ENCODE measurements at places on chromosomes 7 and 10. TPM values are rescaled to one million over a fixed set of nuclear protein-coding genes. Genes with fewer than 3 reads are reported as not detected.

Gene IFIT2
- total RNA-seq, result 0.97 TPM

DNA sequence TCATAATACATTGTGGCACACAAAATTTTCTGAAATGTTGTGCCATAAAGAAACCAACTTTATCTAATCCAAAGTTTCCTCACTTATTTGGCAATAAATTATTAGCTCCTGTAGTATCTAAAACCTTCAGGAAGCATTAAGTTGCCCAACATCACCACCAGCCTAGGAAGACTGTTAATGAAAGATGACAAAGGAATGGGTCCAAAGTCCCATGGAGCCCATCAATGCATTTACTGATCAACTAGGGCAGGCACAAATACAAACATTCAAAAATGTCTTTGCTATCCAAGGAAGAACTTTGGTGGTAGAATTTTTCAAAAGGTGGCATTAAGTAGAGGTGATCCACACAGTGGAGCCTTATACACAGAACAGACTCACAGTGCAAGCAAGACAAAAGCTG is 4.5 kb downstream of the GRB10 start:
- DNase-seq, result no peak

DNA sequence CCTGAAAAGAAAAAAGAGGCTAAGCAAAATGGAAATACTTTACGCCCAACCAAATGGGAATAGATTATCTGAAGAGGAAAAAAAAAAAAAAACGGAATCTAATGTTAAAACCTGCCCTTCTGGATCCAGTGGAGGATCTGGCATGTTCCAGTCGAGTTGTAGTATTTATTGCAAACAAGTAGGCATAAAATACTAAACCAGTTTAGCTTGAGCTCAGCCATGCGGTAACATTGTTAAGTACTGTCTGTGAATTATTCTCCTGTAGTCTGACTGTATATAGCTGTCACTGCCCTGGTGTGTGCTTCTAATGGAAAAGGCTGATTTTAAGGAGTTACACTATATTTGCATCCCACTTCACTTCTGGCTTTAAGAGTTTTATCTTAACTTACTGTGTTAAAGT is 40.3 kb downstream of the CELF2 start:
- no peak for DNase-seq

Gene NUTM2A
- total RNA-seq, result 0.14 TPM

GRCh38 chr7:77415823-77416620 is at the start of gene GSAP:
Gene GSAP (minus strand): TSS chr7:77416349. CDS start chr7:77416321, 28 bp downstream.
- DNase-seq, result no peak

Data from Karpas-422 (cell line).